ENCODE measurements at places on chromosomes 3 and 15.

DNA sequence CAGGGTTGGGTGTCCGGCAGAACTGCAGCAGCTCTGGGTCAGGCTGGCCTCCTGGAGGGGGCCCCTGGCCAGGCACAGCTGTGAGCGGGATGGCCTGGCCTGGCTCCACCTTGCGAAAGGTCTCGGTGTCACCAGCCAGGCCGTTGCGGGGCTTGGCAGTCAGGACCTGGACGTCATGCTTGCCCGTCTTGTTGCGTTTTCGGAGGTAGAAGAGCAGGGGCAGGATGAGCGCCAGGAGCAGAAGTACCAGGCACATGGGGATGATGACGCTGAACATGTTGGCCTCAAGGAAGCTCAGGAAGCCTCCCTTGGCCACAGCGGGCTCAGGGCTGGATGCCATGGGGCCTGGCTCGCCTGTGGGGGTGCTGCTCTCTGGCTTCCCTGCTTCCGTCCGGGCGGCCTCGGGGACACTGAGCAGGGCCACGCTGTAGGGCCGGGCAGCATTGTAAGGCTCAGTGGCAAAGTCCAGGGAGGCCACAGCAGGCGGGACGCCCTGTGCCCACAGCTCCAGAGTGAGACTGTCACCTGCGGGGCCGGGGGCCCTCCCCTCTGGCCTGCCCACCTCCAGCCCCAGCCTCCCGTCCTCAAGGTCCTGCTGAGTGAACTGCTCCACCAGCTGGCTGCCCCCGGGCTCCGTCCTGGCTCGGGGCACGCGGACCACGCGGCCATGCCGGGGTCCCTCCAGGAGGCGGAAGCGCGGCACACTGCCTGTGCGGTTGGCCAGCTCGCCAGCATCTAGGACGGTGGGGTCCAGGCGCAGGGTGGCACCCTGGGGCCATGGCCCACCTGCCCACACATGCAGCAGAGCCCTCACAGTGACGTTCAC is 28.1 kb downstream of the SNX33 start:
- no peak for DNase-seq

- DNase-seq = no peak
Measured at GRCh38 chr3:76566211-76566534, 473.7 kb upstream of the ROBO2 start.

GRCh38 chr3:71825551-71826283 is 40.8 kb upstream of the PROK2 start:
- DNase-seq = no peak

- DNase-seq = no peak
Measured at GRCh38 chr15:66147440-66147839, 106.1 kb downstream of the MEGF11 start.

DNA sequence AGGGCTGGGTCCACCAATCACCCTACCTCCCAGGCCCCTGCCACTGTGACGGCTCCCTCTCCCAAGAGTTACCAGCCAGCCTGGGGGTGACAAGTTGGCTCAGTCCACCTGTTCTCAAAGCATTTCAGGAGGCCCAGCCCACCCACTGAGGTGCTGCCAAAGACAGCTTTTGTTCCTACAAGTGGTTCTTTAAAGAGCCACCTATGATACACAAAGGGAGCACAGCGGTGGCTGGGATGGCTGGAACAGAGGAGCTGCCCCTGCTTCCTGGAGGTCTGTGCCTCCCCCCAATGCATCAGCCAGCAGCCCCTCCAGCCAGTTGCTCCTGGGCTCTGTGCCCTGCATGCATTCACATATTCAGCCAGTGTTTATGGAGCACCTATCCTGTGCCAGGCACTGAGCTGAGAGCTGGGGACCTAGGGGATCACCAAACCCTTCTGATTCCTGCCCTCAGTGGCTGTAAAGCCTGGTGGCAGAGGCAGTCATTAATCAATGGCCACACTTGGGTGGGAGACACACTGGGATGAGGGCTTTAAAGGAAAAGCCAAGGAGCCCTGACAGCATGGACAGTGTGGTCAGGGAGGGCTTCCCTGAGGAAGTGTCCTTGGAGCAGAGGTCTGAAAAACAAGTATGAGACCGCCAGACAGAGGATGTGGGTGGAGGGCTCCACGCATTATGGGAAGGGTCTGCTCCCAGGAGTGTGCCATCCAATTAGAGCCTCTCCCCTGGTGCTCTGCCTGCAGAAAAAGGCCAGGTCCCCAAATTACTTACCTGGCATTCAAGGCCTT is 107.1 kb upstream of the LINGO1 start:
- no peak for DNase-seq

GRCh38 chr3:104126864-104127553 is 1239.7 kb upstream of the ALCAM start:
- DNase-seq = no peak

- DNase-seq = no peak
Measured at GRCh38 chr3:94561094-94561493, 498.2 kb downstream of the NSUN3 start.

DNA sequence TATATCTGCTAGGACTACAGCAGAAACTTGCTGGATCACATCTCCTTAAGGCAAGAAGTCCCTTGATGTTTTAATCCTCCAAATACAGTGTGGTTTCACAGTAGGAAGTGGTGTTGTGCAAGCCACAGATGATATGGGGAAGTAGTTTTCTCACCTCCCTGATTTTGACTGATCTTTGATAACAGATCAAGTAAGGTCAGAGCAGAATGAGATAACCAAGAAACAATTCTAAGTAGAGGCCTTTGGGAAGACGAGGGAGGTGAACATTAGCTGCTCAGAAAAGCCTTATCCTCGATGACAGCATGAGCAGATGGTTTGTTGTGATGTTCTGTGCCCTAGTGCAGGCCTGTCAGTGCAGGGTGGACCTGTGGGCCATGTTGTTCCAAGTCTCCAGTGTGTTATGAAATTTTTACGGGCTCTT is 61.3 kb downstream of the RIOX2 start:
- DNase-seq = peak; percentile 54

GRCh38 chr3:111252779-111253178 is 181.2 kb downstream of the NECTIN3 start:
- DNase-seq = no peak

- DNase-seq = no peak
Measured at GRCh38 chr3:67706934-67707333, 52.5 kb upstream of the SUCLG2 start.

DNA sequence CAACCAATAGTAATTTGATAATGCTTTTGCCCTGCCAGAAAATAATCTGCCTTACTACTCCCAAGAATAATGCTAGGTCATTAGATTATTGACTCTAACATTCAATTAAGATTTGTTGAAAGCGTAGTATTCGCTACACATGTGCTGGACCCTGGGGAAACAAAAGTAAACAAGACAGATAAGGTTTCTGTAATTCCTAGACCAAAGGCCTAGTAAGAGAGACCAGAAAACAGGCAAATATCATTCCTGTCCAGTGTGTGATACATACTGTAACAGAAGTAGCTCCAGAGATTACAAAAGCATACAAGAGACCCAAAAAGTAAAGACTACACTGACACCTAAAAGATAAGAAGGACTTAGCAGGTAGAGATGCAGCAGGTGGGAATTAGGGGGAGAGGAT is 60.8 kb downstream of the PLOD2 start:
- no peak for DNase-seq

DNA sequence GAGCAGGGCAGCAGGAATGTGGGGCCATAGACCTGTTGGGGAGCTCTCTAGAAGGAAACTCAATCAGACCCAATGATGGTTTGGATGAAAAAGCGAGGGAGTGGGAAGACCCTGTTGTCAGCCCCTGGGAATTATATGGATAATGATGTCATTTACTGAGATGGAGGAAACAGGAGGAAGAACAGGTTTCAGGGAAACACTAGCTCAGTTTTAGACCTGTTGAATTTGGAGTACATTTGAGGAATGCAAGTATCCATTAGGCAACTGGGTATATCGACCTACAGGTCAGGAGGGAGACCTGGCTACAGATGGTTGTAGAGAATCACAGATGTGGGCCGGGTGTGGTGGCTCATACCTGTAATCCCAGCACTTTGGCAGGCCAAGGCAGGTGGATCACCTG is 266.9 kb upstream of the NR2E3 start:
- no peak for DNase-seq

GRCh38 chr15:38176155-38176554 is 76.5 kb upstream of the SPRED1 start:
- DNase-seq = no peak

DNA sequence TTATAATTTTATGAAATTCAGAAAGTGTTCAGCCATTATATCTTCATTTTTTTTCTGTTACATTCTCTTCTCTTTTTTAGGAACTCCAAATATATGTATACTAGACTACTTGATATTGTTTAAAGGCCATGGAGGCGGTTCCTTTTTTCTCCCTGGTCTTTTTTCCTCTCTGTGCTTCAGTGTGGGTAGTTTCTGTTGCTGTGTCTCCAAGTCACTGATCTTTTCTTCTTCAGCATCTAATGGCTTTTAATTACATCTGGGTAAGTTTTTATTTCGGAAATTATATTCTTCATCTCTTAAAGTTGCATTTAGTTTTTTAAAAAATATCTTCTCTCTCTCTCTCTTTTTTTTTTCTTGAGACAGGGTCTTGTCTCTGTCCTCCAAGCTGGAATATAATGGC is 8.9 kb downstream of the PIGX start:
- DNase-seq = no peak

DNA sequence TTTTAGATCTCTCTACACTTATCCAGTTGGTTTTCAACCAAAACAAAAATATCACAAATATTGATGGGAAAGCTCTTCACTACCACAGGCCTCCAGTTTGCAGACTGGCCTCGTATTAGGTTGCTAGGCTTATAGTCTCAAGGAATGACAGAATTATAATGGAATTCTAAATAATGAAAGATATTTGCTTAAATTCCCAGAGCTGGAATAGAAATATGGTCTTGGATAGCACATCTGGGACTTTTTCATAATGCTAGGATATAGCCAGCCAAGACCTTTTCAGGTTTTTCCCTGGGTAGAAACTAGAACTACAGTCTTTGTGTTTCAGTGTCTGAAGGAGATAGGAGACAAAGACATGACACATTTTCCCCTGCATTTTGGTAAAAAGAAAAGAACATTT is 121.9 kb upstream of the STAC start:
- DNase-seq = no peak

DNA sequence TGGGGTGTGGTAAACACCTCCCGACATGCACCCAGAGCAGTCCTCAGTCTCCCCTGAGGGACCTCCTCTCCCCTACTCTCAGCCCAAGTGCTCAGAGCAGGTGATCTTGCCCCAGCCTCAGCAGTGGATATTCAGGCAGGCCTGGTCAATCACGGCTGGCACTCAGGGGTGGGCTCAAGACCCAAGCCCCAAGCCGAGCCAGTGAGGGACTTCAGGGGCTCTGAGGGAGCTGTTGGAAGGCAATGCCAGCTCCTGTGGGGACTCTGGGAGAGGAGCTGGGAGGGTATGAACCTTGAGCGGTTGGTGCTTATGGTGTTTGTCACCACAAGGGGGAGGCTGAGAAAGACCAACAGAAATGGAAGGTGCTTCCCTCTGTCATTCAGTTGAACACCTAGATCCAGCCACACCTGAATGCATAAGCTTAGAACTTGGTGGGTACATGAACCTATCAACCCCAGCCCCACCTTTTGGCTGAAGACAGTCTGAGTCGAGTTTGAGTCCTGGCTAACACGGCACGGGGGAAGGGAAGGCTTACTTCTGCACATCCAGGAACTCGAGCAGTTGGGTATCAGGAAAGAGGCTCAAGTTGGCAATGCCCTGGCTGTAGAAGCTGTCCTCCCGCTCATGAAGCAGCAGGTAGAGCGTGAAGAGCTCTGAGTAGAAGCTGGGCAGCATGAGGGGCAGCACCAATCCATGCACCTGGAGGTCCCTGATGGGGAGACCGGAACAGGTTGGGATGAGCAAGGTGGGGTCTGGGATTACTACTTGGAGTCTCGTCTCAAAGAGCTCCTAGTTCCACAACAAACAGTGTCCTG is 19.2 kb downstream of the ALS2CL start:
- no peak for DNase-seq

DNA sequence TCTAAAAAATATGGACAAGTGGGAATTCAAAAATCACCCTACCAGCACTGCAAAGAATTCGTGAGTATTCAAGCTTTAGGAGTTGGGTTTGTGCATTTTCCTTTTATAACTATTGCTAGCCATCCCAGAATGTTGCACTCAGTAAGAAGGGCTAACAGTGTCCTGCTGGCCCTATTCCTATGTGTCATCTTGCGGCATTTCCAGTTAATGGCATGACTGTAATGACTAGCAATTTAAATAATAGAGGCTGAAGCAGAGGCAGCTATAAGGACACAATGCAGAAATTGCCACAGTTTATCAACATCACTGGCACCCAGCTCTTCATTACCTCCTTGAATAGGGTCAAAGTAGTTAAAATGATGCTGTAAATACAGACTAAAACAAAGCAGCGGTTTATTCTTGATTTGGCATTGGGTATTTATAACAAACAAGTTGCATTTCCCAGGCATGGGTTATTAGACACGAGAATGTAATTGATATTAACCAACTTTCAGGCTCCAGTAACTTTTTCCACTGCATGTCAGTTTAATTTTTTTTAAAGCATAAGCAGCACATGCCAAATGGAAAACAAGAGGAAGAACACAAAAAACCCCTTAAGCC is 177.6 kb downstream of the FHIT start:
- DNase-seq = no peak

GRCh38 chr3:101926594-101927105 is 77.3 kb downstream of the NFKBIZ start:
- DNase-seq = no peak

DNA sequence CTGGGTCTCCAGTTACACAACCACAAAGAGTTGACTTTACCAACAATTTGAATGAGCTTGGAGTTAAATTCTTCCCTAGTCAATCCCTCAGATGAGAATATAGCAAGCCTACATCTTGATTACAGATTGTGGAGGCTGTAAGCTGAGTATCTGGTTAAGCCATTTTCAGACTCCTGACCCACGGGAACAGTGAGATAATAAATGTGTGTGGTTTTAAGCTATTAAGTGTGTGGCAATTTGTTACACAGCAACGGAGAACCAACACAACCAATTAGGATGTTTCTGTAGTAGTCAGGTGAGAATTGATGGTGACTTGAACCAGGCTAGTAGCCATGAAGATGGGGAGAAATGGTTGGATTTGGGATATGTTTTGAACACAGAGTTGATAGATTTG is 37.7 kb upstream of the SLC4A7 start:
- DNase-seq = no peak

DNA sequence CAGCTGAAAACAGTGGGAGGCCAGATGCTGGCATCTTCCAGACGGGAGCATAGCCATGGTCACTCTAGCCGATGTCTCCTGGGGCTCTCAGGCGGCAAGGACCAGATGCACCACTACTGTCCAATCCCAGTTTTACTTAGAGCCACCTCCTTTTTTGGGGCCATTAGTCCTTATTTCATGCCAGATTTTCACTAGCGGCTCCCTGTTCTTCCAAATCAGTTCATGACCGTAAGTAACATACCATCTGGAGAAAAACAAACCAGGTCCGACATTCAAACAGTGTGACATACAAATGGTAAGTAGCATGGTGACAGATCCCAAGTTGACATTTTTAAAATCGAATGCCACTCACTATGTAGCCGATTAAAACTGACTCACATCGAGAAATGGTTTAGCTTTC is 4.1 kb upstream of the MAP6D1 start:
- no peak for DNase-seq

GRCh38 chr3:49028298-49028672 is 913 bp downstream of the IMPDH2 start:
- DNase-seq = no peak
